Calu3 (cell line): ENCODE measurements at places on chromosomes 3 and 15. TPM values are rescaled to one million over a fixed set of nuclear protein-coding genes. Genes with fewer than 3 reads are reported as not detected.

GPR149 gene
- total RNA-seq: not detected in 2 replicates

- H3K27me3 ChIP-seq: peaks cover 73% of the 10 kb centered on the region
- no peaks in the 10 kb centered on the region for H3K36me3 ChIP-seq
- no peak overlapping the region for H3K27ac ChIP-seq
- peaks cover 8% of the 10 kb centered on the region for H3K4me1 ChIP-seq
Measured at GRCh38 chr3:139710212-139710611, 32.4 kb upstream of the NMNAT3 start.

DNA sequence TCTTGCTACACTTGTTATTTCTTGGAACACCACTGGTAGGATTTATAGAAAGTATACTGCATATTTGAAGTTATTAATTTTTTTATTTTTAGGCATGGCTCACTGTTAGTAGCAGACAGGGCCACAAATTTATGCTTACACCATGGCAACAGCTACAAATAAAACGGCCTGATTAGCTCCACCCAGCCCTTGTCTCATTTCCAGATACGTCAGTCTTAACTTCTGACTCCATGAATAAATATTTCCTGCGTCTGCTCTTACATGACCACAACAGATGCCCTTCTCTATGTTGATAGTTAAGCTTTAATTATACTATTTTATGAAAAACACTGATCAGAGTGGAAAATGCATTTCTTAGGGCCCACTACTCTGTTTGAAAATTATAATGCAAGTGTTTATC lies 62.3 kb upstream of the CPOX start:
- H3K4me3 ChIP-seq: no peak overlapping the region
- H3K27ac ChIP-seq: no peak overlapping the region
- H3K4me1 ChIP-seq: no peaks in the 10 kb centered on the region
- peaks cover 14% of the 10 kb centered on the region for H3K27me3 ChIP-seq
- H3K36me3 ChIP-seq: no peaks in the 10 kb centered on the region

GRCh38 chr15:63264688-63265293 lies 12.6 kb upstream of the APH1B start:
- H3K36me3 ChIP-seq: no peaks in the 10 kb centered on the region
- H3K27ac ChIP-seq: no peak overlapping the region
- no peak for DNase-seq
- no peak overlapping the region for H3K4me3 ChIP-seq

DNA sequence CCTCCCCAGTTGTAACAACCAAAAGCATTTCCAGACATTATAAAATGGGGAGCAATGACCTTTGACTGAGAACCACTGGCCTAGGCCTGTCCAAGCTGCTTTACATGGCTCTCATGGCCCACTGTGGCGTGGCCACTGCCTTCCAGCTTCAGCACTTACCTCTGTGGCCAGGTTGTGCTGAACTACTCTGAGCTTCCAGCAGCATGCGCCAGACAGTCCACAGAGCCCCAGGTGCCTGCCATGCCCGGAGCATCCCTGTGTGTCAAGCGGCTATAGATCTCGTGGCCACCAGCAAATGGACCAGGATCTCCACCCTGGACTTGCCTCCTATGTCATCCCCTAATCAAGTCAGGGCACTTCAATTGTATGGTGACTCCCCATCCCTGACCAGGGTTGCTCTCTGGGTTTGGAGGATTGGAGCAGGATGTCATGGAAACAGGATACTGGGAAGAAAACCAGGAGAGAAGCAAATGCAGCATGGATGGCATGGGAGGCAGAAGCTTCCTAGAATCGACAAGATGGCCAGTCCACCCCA lies 199.7 kb downstream of the UACA start:
- H3K4me3 ChIP-seq: no peak overlapping the region
- H3K27me3 ChIP-seq: no peaks in the 10 kb centered on the region
- H3K27ac ChIP-seq: no peak overlapping the region
- DNase-seq: no peak
- H3K36me3 ChIP-seq: no peaks in the 10 kb centered on the region

- peaks cover 39% of the 10 kb centered on the region for H3K36me3 ChIP-seq
- H3K4me3 ChIP-seq: peak overlapping the region; percentile 98
- peaks cover 25% of the 10 kb centered on the region for H3K4me1 ChIP-seq
Measured at GRCh38 chr3:15602146-15602536, 596 bp downstream of the BTD start.

- H3K4me3 ChIP-seq: peak overlapping the region; percentile 90
- peaks cover 31% of the 10 kb centered on the region for H3K36me3 ChIP-seq
- DNase-seq: no peak
Measured at GRCh38 chr3:194685065-194685717, 492 bp upstream of the FAM43A start.

- H3K36me3 ChIP-seq: no peaks in the 10 kb centered on the region
- DNase-seq: no peak
- H3K4me3 ChIP-seq: no peak overlapping the region
- no peaks in the 10 kb centered on the region for H3K4me1 ChIP-seq
Measured at GRCh38 chr3:42836150-42837123, 27.2 kb downstream of the ACKR2 start.

DNA sequence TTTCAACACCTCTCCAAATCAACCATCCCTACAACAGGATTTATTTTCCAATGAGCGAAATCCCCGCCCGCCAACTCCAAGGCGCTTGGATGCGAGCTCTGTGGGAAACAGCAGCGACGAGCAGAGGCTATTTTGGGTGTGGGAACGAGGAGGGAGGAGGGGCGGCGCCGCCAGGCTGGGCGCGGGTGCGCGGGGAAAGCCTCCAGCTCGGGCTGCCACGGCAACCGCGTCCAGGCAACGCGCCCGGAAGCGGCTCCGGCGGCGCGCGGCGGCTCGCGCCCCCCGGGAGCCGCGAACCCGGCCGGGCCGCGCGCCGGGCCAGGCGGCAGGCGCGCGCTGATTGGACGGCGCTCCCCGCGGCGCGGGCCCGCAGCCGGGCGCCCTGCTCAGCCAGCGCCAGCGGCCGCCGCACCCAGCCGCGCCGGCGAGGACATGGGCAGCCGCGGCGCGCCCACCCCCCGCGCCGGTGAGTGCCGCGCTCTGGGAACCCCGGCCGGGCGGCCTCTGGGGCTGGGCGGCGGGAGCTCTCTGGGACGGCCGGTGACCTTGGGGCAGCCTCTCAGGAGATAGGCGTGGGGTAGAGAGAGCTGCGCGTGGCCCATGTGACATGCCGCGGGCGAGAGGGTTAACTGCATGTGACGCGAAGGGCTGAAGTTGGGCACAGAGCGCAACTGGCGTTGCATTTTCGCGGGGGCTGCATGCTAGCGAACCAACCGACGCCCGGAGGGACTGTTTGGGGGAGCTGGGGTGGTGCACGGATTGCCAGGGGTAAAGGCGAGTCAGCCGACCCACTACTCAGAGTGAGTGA lies at the start of gene FAM81A:
Gene FAM81A (plus strand): TSS at position 370 of the 808 bp plus-strand sequence. CDS start 20,441 bp downstream, outside the sequence.
- peak; percentile 81 for DNase-seq
- peaks cover 22% of the 10 kb centered on the region for H3K4me1 ChIP-seq
- H3K27me3 ChIP-seq: no peaks in the 10 kb centered on the region
- peak within 1 kb of the TSS; percentile 50 for H3K27ac ChIP-seq
- H3K36me3 ChIP-seq: peaks cover 17% of the 10 kb centered on the region

- H3K27me3 ChIP-seq: no peaks in the 10 kb centered on the region
- H3K36me3 ChIP-seq: no peaks in the 10 kb centered on the region
- no peaks in the 10 kb centered on the region for H3K4me1 ChIP-seq
Measured at GRCh38 chr15:52086011-52086786, 26.4 kb downstream of the BCL2L10 start.

DNA sequence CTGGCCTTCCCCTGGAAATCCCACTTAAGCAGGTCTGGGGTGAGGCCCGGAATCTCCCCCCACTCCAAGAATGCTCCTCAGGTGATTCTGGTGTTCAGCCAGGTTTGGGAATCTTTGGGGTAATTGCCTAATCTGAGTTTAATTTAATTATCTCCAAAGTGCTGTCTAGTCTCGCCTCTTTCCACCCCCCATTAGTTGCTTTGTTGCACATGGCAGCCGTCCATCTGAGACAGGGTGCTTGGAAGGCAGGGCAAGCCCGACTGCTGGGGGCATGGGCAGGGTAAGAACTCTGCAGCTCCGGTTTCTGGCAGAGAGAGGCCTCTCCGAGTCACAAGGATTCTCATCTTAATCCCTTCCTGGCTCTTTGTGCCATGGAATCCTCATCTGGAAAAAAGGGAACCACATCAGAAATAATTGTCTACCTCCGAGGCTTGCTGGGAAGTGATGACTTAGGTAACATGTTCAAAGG lies 15.0 kb downstream of the IL17RD start:
- H3K36me3 ChIP-seq: no peaks in the 10 kb centered on the region
- H3K27me3 ChIP-seq: no peaks in the 10 kb centered on the region
- no peaks in the 10 kb centered on the region for H3K4me1 ChIP-seq
- no peak overlapping the region for H3K4me3 ChIP-seq
- DNase-seq: no peak
- H3K27ac ChIP-seq: no peak overlapping the region
